Activated gamma-delta T cell treated with anti-CD3 and anti-CD28 coated beads, Interleukin-2, amount 50 U/mL, for 16 hours (primary cell): ENCODE measurements at places on chromosomes 6 and 20.

DNA sequence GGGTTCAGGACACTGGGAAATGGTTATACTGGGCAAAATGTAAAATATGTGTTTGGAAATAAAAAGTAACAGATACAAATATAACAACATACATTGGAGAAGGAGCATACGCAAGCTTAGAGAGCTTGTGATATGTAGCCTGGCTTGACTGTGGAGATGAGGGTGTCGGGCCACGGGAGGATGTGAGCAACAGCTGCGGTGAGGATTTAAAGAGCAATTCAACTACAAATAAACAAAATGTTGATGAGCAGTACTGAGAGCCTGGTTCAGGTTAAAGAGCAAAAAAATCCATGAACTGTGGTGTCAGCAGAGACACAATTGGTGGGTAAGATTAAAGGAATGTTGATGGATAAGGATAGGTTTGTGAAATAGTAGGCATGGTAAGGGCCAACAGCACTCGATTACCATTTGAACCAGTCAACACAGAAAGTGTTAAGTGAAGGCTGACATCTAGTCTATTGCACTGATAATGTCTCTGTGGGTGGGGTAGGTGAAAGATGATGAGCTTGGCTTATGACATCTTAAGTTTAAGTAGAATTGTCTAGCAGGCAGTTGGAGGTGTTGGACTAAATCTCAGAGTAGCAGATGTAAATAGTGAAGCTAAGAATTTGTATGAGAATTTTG is 723.2 kb downstream of the EPM2A start:
- DNase-seq = no peak

GRCh38 chr20:62887152-62887859 is 25.7 kb upstream of the TCFL5 start:
- no peak for DNase-seq

- DNase-seq = no peak
Measured at GRCh38 chr6:156110249-156110648, 654.6 kb upstream of the NOX3 start.

GRCh38 chr20:1786486-1786885 is 108.7 kb upstream of the SIRPA start:
- DNase-seq = no peak

- DNase-seq = no peak
Measured at GRCh38 chr20:24117383-24117782, 128.8 kb upstream of the GGTLC1 start.

- no peak for DNase-seq
Measured at GRCh38 chr6:111710911-111711310, 105.2 kb upstream of the TRAF3IP2 start.

DNA sequence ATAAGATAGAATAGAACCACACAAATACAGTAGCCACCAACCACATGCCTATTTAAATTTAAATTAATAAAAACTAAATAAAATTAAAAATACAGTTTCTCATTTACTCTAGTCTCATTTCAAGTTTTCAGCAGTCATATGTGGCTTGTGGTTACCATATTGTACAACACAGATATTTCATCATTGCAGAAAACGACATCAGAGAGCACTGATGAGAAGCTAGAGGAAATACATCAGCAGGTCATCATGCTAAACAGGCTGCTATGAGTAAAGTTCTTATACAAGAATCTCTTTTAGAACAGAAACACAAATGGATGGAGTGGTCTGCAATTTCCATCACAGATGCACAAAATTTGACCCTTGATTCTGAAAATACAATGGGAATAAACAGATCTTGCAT is 36.6 kb downstream of the TBC1D32 start:
- no peak for DNase-seq

- no peak for DNase-seq
Measured at GRCh38 chr6:113428702-113429101, 428.4 kb upstream of the MARCKS start.

- DNase-seq = no peak
Measured at GRCh38 chr6:36924778-36925374, 29.7 kb upstream of the PI16 start.

DNA sequence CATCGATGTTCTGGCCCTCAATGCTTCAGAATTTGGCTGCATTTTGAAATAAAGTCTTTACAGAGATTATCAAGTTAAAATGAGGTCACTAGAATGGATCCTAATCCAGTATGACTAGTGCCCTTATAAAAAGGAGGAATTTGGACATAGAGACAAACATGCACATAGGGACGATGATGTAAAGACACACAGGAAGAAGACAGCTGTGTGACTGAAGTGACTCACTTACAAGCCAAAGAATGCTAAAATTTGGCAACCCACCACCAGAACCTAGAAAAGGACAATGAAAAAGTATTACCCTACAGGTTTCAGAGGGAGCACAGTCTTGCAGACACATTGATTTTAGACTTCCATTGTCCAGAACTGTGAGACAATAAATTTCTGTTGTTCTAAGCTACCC is 322.8 kb upstream of the GJE1 start:
- no peak for DNase-seq

DNA sequence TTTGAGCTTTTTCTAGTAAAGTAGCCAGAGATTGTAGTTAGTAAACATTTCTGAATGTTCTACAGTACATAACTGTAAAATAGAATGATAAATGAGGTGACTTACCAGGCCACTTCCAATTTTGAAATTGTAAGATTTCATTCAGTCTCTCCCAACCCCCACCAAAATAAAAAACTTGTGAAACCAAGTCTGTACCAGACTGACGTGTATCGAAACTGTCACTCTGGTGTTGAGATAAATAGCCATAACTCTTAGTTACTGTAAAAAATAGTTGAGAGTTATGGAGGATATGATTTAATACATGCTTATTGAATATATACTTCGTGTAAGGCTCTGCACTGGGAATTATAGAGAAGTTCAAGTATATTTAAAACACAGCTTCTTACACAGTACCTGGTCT is 455.7 kb downstream of the PLCB1 start:
- no peak for DNase-seq

- DNase-seq = no peak
Measured at GRCh38 chr20:50436696-50437095, 73.5 kb upstream of the PTPN1 start.

GRCh38 chr20:17958373-17959256 is 10.0 kb downstream of the SNX5 start:
- no peak for DNase-seq

DNA sequence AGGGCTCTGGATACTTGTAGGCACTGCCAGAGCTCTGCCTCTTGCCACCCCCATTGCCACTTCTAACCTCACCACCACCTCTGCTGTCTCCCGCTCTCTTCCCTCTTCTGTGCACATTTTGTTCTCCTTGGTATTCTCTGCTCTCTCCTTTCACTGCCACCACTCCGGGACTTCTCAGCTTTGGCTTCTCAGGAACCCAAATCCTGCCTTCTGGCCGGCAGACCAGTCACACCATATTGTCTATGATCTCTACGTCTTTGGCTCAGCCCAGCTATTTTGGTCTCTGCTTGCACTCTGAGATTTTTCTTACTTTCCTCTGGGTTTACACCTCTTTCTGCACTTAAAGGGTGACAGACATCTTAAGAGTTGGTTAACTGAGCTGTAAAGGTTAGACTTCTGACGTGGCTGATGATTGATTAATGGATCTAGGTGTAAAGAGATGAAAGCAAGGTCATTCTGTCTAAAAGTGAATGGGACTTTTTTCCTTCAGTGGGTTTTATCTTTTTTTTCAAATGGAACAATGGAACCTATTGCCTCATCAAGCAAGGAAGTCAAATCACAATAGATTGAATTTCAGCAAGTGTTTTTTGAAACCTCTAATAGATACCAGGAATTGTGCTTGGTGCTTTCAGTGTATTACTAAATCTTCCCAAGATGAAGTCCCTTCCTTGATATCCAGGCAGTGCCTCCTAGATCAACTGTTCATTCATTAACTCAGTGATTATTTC is 13.8 kb downstream of the MMP24 start:
- no peak for DNase-seq

DNA sequence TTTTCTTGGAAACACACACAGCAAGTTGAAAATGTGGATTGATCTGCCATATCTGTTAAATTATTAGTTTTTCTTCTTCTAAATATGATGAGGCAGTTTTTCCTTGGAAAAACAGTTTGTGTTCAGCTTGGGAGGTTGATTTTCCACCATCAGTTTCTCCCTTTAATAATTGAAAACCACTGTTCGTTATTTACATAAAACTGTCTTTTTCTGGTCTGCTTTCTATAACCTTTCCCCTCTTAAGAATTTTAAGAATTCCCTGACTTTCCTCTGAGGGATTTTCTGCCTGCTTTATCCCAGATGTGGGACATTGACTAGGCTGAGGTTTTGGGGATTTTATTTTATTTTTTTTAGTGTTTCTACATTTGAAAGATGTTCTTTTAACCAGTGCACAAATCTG is 27.2 kb downstream of the DSE start:
- DNase-seq = no peak

DNA sequence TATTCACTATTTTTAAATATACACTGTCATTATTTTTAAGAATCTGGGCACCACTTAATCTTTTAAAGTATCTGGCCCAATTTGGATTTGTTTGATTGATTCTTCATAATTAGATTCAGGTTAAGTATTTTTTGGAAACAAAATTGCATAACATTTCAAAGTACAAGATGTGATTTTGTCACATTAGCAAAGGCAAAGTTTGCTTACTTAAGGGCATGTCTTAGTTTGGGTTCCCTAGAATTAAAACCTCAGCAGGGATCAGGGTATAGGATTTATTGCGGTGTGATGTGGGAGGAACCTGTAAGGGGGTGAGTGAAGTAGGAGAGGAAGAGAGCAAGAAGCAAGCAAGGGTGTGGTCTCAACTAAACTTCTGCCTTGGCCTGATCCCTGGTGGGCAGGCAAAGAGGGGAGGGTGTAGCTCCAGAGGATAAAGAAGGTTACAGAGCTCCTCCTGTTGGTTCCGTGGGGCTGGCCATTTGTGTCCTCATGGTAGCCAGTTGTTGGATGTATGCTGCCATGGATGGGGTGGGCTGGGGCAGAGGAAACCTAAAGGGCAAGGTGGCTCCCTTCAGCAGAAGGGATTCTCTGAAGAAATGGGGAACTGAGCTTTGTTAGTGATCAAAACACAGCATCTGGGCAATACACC is 668.7 kb upstream of the SLC35B3 start:
- DNase-seq = no peak

GRCh38 chr6:9039258-9039657 is 603.9 kb upstream of the SLC35B3 start:
- no peak for DNase-seq

DNA sequence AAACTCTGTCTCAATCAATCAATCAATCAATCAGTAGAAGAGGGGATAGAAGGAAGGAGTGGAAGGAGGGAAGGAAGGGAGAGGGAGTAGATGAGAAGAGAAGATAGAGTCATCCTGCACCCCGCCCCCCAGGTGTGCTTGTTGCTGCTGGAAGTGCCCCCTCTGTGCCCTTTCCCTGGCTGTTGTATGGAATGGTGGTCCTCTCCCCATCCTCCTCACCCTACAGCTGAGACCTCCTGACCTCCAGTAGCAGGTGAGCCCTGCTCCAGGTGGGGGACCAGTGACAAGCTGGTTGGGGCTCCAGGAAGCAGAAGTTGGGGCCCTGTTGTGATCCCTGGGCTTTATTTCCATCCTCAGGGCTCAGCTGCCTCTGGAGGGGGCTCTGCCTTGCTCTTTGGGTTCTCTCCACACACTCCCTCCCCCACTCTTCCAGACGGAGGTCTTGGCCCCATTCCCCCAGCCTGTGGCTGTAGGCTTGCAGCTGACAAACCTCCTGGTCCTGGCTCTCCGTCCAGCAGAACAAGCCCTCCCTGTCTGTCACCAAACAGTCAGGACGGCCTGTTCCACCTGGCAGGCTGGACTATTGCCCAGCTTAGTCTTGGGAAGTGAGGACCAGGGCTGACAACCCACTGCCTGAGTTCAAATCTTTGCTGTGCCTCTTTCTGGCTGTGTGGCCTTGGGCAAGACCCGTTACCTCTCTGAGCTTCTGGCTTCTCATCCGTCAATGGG is 26.0 kb upstream of the SCRT2 start:
- DNase-seq = no peak

GRCh38 chr20:43977252-43977651 is 62.6 kb downstream of the TOX2 start:
- DNase-seq = no peak

GRCh38 chr6:4909063-4909706 is 94.7 kb downstream of the RPP40 start:
- no peak for DNase-seq

GRCh38 chr20:40651151-40651550 is 37.9 kb downstream of the MAFB start:
- DNase-seq = no peak

GRCh38 chr6:143543435-143543834 is 31.9 kb upstream of the FUCA2 start:
- DNase-seq = no peak

GRCh38 chr20:61742097-61742825 is 323.4 kb downstream of the TAF4 start:
- DNase-seq = no peak

DNA sequence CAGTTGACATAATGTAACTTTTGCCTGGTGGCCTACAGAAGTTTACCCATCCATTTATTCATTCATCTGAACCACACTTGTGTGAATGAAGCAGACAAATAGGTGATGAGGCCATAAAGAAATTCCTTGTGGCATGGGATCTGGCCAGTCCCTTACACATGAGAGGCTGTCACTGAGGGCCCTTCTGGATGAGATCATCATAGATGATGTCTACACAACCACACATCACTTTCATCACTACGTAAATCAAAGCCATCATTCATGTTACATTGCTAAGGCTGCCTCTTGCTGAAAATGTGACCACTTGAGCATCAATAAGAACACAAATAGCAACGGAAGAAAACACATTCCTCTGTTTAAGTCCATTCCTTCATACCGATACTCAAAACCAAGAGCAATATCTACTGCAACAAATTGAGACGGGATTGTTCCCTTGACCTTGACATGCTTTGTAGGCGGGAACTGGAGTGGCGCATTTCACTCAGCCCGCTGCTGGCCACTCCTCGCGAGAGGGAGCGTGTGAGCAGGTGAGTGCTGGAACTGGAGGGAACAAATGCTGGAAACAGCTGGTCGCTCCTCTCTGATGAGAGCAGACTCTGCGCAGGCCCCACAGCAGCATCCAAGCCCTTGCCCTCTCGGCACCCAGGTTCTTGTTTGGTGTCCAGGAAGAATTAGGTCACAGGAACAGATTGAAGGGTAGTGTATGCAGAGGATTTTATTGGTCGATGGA is 49.3 kb downstream of the FAM50B start:
- DNase-seq = no peak

DNA sequence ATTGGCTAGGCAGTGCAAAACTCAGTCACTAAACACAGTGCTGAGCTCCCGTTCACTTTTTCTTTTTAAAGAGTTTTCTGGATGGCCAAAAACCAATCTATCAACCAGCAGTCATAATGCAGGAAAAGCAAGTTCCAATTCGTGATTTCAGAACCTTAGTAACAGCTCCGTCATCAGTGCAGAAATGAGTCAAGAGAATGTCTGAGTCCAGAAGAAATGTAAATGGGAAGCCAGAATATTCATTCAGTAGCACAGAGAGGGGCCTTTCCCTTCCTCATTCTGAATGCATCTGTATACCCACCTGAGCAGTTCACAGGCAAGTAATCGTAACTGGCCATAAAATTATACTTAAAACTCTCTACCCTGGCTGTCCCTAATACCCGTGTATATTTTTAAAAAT is 20.4 kb downstream of the HUS1B start:
- no peak for DNase-seq

GRCh38 chr6:129874837-129875236 is 13.7 kb upstream of the TMEM244 start:
- no peak for DNase-seq

GRCh38 chr6:81929828-81930227 is 177.3 kb upstream of the TENT5A start:
- DNase-seq = no peak
